ENCODE measurements at places on chromosomes 7 and 10.
A peak's percentile ranks its signal among the peaks of the same experiment; 100 is the strongest.

DNA sequence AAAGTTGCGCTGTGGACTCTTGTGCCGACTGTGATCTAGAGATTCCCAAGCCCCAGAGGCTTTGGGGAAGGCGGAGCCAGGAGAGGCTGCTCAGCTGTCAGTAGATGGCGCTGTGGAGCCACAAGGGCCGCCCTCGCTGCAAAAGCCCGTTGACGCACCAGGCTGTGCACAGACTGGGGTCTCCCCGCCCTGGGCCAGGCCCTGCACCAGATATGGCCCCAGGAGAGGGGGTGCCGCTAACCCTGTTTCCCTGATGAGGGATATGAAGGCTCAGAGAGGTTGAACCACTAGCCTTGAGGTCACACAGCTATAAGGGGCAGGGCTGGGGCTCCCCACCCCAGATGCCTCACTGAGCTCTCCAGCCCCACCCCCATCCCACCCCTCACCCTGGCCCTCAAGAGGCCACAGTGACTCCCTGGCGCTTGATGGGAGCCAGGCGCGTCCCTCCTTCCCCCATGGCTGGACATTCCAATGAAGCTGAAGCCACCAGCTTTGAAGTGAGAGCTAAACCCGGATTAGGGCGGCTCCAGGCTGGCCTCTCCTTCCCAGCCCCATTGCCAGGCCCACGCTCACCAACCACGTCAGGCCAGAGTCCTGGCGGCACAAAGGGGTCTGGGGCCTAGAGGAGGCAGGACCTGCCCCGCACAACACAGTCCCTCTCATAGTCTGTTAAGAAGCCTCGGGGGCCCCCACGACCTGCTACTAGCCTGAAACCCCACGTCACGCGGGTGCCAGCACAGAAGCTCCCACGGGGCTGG lies 26.4 kb downstream of the MYL10 start:
- peak; percentile 93 for DNase-seq

GRCh38 chr10:62708569-62708968 lies 96.0 kb upstream of the ADO start:
- no peak for DNase-seq

DNA sequence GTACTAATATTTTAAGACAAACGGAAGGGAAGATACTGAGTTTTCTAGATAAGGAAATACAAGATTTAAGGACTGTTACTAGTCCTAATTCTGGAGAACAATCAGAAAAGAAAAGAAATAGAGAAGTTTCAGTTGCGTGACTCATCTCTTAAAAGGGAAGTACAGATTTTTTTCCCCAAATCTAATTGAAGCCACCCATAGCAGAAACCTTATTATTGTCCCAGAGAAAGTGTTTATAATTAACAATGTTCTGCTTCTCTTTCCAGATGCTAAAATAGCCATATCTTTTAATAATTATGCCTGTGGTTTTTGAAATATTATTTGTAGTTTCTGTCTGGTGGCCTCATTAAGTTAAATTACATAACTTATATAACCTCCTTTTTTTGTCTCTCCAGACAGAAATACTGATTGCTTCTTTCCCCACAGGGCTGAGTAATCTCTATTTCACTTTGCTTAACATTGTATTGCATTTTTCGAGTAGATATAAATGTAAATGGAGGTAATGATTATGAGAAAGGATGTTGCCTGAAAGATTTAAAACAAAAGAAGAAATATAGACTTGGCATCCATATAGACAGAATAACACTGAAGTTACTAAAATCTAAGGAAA lies 240.7 kb upstream of the MBL2 start:
- no peak for DNase-seq

GRCh38 chr7:157358041-157358752 lies 21.4 kb downstream of the DNAJB6 start:
- DNase-seq = no peak

DNA sequence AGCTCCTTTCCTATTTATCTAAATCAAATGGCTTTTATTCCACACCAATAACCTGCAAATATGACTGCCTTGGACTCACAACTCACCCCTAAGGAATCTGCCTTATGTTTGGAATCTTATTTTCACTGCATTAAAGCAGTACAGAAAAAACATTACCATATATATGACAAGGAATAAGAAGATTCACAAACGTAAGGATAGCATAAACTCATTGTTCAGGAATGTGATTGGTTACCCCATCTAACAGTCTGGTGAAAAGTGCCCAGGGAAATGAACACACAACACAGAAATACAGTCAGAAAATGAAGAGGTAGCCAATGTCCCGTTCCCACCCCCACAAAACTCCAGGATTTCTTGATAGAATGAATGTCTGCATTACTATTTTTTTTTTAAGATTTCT lies 2.0 kb downstream of the PPP3CB start:
- no peak for DNase-seq

DNA sequence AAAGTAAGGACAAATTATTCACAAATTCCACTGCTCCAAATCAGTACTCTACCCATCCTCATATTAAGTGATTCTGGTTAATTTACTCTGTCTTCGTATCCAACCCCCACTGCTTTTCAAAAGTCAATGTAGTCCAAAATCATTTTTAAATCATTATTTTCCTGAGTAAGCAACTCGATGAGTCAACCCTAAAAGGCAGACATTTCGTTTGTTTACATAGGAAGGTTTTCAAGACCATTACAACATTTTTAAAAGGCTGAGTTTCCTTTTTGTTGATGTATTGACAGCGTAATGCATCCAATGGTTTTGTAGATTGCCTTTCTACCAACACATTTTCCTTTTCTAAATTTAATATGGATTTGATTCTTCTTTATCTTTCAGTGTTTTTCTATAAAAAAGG lies 523.0 kb upstream of the ANKRD30A start:
- no peak for DNase-seq

GRCh38 chr7:51545131-51545530 lies 228.5 kb upstream of the COBL start:
- DNase-seq = no peak

DNA sequence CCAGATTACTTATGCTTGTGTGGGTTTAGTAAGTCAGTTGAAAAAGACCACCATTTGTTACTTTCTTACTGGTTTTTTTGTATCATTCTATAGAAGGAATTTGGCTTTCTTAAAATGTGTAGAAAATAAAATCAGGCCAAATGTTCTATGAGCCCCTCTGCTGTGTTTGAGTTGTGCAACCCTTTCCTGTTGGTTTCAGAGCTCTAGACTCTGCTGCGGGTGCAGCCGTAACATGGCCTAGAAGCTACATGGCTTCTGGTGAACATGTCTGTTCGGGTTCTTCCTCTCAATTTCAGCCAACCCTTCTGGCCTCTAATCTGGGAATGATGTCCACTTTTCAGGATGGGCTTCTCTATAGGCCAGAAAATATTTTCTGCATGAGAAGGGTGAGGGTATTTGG lies 56.6 kb upstream of the RAB18 start:
- DNase-seq = no peak

DNA sequence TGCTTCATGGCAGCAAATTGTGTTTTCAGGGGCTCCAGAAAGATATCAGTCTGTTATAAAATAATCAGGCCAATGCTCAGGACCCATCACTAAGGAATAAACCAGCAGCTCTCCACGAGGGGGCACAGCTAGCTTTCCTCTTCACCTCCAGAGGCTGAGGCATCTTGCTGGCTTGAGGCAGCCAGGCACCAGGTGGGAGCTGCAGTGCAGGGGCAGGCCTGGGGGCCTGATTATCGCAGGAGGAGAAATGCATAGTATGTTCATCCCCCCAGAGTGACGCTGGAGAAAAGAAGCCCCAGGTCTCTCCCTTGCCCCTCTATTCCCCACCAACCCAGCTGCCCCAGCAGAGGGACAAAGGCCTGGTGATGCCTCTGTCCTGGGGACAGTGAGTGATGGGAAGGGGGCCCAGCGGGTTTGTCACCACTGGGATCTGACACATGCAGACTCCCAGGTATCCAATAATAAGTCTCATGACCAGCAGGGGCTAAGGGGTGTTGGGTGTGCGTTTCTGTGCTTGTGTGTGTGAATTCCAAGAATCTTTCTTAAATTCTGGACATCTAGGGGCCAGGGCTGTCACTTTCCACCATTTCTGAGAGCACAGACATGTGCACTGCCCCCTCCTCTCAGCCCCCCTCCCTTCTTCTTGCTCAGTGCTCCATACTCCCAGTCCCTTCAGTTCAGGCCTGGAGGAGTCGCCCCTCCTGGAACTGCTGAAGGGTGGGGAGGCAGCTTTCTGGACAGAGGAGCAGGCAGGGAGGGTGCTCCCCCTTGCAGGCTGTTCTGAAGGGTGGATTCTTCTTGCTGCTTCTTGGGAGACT lies 128.1 kb upstream of the FAM20C start:
- DNase-seq = peak; percentile 52

DNA sequence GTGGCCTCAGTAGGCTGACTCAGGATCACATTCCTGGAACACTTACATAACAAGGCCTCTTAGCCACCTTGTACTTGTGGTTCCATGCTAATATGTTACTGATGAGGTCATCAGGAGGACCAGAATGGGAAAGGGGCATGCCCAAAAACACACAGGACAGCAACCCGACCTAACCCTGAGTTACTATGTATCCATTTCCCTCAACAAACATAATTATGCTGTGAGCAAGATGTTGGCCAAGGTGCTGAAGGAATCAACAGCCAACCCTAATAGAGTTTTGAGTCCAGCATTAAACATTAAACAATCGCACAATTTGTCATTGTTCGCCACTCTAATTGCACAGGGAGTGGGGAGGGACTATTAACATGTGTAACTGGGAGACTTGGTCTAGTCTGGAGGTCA lies 129.4 kb downstream of the PLPP4 start:
- no peak for DNase-seq

- no peak for DNase-seq
Measured at GRCh38 chr10:29949411-29950011, 109.9 kb downstream of the JCAD start.

- no peak for DNase-seq
Measured at GRCh38 chr7:70545214-70545613, 586.7 kb upstream of the GALNT17 start.

GRCh38 chr10:78013564-78013963 lies 15.8 kb downstream of the POLR3A start:
- no peak for DNase-seq

- no peak for DNase-seq
Measured at GRCh38 chr7:135204341-135204749, 7.0 kb downstream of the WDR91 start.

- no peak for DNase-seq
Measured at GRCh38 chr7:7698930-7699329, 19.5 kb downstream of the RPA3 start.

- no peak for DNase-seq
Measured at GRCh38 chr7:155512246-155512887, 34.0 kb downstream of the CNPY1 start.

DNA sequence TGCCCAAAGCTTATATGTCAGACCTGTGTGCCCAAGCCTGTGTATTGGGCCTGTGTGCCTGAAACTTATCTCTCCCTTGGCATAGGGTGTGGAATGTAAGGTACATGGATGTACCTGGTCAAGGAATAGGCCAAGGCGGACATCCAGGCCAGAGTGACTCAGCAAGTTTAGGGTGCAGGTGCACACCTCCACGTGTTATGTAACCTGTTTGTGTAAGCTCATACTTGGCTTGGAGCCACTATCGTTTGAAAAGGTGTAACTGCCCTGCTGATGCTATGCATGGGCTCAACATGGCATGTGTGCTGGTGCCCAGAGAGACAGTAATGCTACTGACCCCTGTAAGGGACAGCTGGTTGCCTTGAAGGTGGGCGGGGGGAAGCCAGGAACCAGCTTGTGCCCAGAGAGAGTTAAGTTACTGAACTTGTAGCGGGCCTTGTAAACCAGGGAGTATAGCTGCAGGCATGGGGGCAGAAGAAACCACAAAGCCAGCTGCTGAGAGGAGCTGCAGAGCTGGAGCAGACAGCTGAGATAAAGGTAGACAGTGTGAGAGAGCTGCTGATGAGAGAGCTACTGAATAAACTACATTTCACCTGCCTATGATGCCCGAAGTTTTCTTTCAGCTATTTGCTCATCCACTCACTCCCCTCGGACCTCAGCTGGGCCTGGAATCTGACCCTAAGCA lies 656.4 kb upstream of the ZWINT start:
- no peak for DNase-seq

DNA sequence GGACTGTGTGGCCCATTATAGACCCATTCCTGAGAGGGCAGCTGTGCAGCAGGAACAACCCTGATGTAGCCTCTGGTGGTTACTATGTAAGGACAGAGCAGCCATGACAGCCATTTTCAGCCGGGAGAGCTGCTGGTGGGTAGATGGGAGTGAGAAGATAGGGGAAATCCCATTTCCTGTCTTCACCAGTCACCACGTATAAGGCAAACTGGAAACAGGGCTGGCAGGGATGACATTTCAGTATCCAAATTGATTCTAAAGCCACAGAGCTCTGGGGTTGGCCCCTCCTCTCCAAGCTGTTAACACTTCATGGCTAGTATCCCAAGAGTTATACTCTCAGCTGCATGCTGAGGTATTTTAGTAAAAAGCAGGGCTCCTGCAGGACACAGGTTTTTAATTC lies 15.2 kb upstream of the FZD1 start:
- no peak for DNase-seq

DNA sequence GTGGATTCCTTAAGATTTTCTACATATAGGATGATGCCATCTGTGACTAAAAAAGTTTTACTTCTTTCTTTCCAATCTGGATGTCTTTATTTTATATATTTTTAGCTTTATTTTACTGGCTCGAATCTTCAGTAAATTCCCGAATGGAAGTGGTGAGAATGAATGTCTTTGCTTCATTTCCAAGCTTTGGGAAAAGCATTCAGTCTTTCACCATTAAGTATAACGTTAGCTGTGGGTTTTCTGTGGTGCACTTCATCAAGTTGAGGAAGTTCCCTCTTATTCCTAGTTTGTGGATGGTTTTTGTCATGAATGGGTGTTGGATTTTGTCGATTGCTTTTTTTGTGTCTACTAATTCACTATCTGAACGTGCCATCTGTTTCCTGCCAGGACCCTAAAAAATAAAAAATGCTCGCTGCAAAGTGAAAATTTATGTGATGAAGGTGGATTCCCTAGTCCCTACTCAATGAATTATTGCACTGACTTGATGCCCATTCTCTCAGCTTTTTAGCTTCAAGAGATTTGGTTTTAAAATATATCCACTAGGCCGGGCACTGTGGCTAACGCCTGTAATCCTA lies 90.2 kb upstream of the CARD11 start:
- DNase-seq = no peak

All from nephron progenitor cell (in vitro differentiated cells).